ENCODE measurements at places on chromosomes 7 and 10. TPM values are rescaled to one million over a fixed set of nuclear protein-coding genes. Genes with fewer than 3 reads are reported as not detected.
A peak's percentile ranks its signal among the peaks of the same experiment; 100 is the strongest.

The RNF148 gene
- 0.21 TPM for total RNA-seq

GRCh38 chr10:22552888-22553378 is 161.4 kb downstream of the PIP4K2A start:
- H3K27me3 ChIP-seq, result no peaks in the 10 kb centered on the region
- H3K4me3 ChIP-seq, result no peak overlapping the region
- no peak overlapping the region for H3K27ac ChIP-seq
- no peak for DNase-seq

The MOGAT3 gene
- not detected for total RNA-seq

The EPDR1 gene
- 78.6 TPM for total RNA-seq

GRCh38 chr7:112362731-112363131 is 87.5 kb upstream of the IFRD1 start:
- H3K36me3 ChIP-seq, result no peaks in the 10 kb centered on the region
- DNase-seq, result peak; percentile 42
- H3K27me3 ChIP-seq, result no peaks in the 10 kb centered on the region
- peaks cover 5% of the 10 kb centered on the region for H3K4me1 ChIP-seq
- H3K4me3 ChIP-seq, result no peak overlapping the region

DNA sequence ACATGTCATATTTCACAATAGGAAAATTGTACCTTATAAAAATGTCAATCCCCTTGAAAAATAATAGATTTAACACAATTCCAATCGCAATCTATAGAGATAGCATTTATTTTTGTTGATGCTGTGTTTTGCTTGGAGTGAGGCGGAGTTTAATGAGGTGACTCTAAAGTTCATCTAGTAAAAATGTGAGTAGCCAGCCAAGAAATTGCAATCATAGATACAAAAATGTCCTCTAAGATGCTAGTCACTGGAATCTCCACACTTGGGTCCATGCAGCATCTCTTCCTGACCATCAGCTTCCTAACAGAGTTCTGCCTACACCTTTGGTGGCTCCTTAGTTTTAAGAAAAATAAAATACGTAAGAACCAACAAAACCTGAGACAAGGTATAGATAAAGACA is 44.9 kb downstream of the GLI3 start:
- no peak overlapping the region for H3K27ac ChIP-seq
- no peak for DNase-seq
- peaks cover 18% of the 10 kb centered on the region for H3K4me1 ChIP-seq
- H3K36me3 ChIP-seq, result no peaks in the 10 kb centered on the region
- no peak overlapping the region for H3K4me3 ChIP-seq

- no peaks in the 10 kb centered on the region for H3K27me3 ChIP-seq
- H3K4me3 ChIP-seq, result no peak overlapping the region
- H3K4me1 ChIP-seq, result no peaks in the 10 kb centered on the region
Observed at GRCh38 chr7:51665045-51665780, 348.6 kb upstream of the COBL start.

- DNase-seq, result peak; percentile 98
- H3K4me3 ChIP-seq, result no peak overlapping the region
- H3K27ac ChIP-seq, result no peak overlapping the region
- no peaks in the 10 kb centered on the region for H3K27me3 ChIP-seq
- peaks cover under 1% of the 10 kb centered on the region for H3K4me1 ChIP-seq
Observed at GRCh38 chr7:106717955-106718871, 57.3 kb upstream of the CCDC71L start.

- H3K36me3 ChIP-seq, result no peaks in the 10 kb centered on the region
- H3K4me3 ChIP-seq, result no peak overlapping the region
- no peak overlapping the region for H3K27ac ChIP-seq
- H3K4me1 ChIP-seq, result peaks cover 6% of the 10 kb centered on the region
- H3K27me3 ChIP-seq, result no peaks in the 10 kb centered on the region
- DNase-seq, result no peak
Observed at GRCh38 chr10:45093945-45094344, 93.2 kb downstream of the ZNF22 start.

DNA sequence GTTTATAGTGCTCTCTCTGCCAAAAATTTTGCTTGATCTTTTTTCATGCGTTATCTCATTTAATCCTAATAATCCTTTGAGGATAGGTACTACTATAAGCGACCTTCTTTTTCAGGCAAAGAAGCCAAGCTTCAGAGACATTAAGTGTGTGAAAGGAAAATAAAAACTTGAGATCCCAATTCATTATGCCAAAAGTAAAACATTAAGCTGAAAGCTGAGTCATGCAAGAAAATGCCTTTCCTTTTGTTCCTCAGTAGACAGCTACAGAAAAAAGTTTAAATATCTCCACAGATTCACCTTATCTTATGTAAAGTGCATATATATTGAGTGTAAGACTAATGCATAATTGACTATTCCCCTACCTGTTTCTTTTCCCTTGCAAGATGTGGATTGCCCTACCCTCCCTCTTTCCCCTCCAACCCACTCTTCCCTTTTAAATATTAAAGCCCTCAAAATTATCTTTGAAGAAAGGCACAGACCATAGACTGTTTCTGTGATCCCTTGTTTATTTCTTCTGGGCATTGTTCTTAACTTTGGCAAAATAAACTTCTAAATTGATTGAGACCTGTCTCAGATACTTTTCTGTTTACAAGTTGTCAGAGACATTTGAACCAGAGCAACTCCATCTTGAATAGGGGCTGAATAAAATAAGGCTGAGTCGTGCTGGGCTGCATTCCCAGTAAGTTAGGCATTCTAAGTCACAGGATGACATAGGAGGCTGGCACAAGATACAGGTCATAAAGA is 1139.9 kb upstream of the LRRN3 start:
- no peaks in the 10 kb centered on the region for H3K36me3 ChIP-seq
- no peaks in the 10 kb centered on the region for H3K4me1 ChIP-seq
- H3K27me3 ChIP-seq, result no peaks in the 10 kb centered on the region
- no peak overlapping the region for H3K4me3 ChIP-seq
- no peak for DNase-seq
- H3K27ac ChIP-seq, result no peak overlapping the region
